GM10248 (cell line): ENCODE measurements at places on chromosomes 5 and 9.

GRCh38 chr5:116699332-116699731 lies 124.7 kb upstream of the SEMA6A start:
- DNase-seq: peak; percentile 23

GRCh38 chr9:89194421-89195130 lies 16.0 kb upstream of the SHC3 start:
- DNase-seq: no peak

DNA sequence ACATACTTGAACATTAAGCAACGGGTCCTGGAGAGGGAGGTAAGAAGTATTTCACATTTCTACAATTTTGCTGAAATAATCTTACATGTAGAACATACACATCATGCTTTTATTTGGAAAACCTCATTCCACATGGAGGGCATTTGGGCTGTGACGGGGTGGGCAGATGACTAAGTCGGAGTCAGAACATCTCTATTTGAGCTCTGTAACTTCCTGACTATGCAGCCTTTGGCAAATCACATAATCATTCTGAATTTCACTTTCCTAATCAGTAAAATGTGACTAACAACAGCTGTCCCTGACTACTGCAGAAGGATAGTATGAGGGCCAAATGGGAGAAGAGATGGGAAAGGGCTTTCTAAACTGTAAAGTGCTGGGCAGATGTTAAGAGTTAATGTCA lies 17.1 kb upstream of the IL6ST start:
- DNase-seq: no peak

DNA sequence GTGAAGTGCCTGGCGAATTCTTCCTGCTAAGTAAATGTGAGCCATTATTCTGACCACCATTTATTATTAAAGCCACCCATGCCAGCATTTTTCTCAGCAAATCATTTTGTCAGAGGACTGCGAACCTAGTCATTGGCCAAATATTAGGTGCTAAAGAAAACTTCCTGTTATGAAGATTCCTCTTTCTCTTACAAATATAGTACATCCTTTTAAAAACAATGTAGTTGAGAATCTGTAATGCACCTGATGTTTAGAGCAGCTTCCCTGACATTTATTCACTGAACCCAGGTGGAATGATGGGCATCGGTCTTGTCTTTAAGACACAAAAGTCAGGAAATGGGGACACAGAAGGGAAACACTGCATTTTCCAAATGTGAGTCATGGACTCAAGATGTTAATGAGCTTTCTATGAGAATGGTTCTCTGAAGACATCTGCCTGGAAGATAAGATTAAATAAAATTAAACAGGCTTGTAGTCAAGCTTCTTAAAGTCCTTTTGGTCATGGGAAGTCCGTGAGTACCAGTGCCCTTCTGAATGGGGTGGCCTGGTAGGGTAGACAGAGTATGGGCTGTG lies 290.6 kb downstream of the FBXL7 start:
- no peak for DNase-seq

DNA sequence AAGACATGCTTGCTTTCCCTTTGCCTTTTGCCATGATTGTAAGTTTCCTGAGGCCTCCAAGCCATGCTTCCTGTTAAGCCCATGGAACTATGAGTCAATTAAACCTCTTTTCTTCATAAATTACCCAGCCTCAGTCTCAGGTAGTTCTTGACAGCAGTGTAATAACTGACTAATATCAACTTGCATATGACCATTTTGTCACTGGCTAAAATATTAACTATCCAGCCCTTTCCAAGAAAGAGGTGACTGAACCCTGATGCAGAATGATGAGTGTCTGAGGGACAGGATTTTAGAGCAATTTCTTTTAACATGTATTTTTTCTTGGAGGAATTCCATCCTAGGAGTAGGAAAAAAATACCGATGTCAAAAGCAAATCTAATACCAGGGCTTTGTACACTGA lies 266.1 kb downstream of the SEMA5A start:
- no peak for DNase-seq

DNA sequence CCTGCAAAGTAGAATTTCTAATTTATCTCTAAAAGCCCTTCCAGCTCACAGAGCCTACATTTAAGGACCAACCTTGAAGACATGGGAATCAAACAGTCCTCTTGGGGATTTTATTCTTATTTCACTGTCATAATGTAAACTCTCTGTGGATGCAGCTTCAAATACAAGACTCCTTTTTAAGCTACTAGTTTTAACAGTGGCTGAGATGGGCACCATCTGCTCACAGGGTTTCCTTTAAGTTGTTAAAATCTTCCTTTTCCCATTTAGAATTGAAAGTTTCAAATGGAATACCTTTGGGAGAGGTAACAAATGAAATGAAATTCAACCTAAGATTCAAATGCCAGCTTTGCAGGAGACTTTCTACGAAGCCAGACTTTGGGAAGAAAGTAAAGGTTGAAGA lies 243.7 kb downstream of the GLIS3 start:
- no peak for DNase-seq
